Stimulated activated CD4-positive, alpha-beta T cell treated with anti-CD3 and anti-CD28 coated beads, Interleukin-1b, Interleukin-23, amount 100 ng/mL, for 1 hour (primary cell): ENCODE measurements at places on chromosomes 6 and 20.

- no peak for DNase-seq
Measured at GRCh38 chr6:141252828-141253608, 879.7 kb upstream of the GJE1 start.

- no peak for DNase-seq
Measured at GRCh38 chr6:168015009-168015408, 17.5 kb downstream of the KIF25 start.

- no peak for DNase-seq
Measured at GRCh38 chr6:128427139-128427538, 93.3 kb downstream of the PTPRK start.

DNA sequence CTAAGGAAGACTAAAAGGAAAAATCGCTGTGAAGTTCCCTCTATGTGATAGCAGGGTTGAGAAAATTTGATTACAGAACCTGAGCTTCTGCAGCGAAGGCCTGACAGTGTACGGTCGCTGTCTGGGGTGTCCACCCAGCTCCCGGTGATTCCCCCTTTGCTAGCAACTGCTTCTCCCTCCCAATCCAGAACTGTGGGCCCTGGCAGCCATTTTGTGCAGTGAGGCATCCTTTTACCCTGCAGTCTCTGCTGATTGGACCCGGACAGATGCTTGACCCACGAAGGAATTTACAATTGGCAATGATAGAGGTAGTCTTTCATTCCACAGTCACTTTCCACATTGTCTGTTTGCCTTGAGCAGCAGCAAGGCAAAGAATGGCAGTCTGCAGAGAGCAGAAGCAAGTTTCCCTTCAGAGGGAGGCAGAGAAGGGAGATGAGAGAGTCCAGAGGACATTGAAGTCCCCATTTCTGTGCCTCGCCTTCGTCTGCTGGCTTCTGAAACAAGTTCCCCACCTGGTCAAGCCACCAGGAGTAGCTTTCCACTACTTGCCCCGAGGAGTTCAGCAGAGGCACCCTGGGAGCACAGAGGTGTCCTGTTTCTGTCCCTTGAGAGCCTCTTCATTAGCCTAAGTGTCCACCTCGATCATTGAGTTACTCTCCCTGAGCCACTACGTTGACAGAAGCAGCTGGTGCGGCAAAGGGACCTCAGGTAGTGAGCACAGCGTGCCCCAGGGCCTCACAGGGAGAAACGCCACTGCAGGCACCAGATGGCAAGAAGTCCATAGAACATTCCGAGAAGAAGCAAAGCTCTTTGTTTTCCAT, 370.3 kb downstream of the NRN1 start:
- DNase-seq = no peak

- no peak for DNase-seq
Measured at GRCh38 chr6:2517855-2518473, 232.8 kb downstream of the MYLK4 start.

GRCh38 chr6:121668259-121668658, 232.8 kb downstream of the GJA1 start:
- no peak for DNase-seq

- DNase-seq = no peak
Measured at GRCh38 chr20:13865791-13866351, 81.0 kb downstream of the NDUFAF5 start.

DNA sequence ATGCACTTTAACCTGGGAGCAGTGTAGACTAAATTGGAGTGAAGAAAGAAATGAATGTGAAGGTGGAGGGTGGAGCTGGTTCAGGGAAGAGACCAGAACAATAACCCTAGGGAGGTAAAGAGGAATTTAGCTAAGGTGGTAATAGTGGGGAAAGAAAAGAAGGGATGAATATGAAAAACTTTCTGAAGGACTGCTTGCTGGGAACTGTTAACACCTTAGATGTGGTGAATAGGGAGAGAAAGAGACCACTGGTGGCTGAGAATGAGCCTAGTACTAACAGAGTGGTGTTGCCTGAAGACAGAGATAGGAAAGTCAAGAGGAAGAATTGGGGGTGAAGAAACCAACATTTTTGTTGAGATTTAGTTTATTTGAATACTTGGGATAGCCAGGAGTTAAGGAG, 78.4 kb upstream of the HS3ST5 start:
- DNase-seq = no peak

DNA sequence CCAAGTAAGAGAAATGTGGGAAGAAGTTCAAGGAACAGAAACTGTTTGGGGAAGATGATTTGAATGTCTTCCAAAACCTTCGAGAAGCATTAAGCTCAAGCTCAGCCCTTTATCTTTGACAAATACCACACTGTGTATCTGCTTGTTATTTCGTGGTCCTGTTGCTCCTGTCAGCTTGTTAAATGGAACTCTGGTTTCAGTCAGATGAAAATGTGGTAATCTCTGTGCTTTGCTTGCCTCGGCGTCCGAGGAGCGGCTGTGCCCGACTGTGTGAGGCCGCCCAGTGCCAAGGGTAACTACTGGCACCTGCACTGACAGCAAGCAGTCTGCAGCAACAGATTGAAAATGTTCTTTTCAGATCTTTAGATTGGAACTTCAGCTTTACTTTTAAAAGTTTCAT, 577.9 kb upstream of the FLRT3 start:
- DNase-seq = no peak

- no peak for DNase-seq
Measured at GRCh38 chr20:38862226-38862625, 56.7 kb downstream of the PPP1R16B start.

DNA sequence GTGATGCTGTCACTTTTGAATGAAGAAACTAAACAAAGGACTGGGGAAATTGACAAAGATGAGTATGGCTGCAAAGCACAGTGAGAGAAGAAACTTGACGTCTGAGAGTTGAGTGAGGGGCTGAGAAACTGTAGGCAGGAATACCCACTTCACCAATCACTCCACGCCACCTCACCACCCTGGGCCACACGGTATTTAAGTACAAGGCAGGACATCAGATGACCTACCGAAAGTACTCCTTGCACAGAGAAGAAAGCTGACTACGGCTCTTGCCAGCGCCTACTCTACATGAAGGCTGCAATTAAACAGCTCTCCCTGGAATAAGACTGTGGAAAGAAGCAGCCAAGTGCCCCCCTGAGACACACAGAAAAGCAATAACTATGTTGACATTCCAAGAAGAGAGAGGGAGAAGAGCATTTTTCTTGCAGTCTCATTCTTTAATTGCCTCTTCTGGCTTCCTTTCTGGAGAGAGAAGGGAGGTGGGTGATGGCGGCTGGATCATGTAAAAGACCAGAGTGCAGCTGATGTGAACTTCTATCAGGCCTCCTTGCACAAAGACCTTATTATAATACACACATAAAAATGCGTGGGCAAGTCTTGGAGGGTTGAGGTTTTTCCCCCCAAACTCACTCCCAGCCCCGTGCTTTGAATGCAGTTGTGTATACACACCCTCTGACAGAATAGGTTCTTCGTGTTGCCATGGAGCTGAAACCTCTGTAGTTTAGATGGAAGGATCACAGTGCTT, 44.6 kb downstream of the HIVEP2 start:
- DNase-seq = no peak

DNA sequence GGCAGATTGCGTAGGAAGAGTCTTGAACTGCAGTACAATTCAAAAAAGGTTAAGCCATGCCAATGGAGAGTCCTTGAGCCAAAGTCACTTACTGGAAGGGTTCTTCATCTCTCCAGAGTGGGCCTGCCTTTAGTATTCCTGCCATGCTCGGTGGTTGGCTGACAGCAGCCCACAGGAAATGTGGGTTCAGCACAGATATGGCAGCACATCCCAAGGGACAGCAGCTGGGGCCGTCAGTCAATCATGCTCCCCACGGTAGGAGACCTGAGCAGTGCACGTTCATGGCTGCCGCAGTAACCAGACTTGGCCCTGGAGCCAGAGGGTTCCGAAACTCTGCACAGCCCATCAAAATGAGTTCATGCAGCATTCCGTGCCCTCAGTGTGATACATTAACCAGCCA, 63.6 kb upstream of the SIRPA start:
- no peak for DNase-seq

- DNase-seq = no peak
Measured at GRCh38 chr6:4344317-4344899, 209.0 kb upstream of the ECI2 start.

- DNase-seq = no peak
Measured at GRCh38 chr6:13484138-13484708, 3.2 kb downstream of the GFOD1 start.

DNA sequence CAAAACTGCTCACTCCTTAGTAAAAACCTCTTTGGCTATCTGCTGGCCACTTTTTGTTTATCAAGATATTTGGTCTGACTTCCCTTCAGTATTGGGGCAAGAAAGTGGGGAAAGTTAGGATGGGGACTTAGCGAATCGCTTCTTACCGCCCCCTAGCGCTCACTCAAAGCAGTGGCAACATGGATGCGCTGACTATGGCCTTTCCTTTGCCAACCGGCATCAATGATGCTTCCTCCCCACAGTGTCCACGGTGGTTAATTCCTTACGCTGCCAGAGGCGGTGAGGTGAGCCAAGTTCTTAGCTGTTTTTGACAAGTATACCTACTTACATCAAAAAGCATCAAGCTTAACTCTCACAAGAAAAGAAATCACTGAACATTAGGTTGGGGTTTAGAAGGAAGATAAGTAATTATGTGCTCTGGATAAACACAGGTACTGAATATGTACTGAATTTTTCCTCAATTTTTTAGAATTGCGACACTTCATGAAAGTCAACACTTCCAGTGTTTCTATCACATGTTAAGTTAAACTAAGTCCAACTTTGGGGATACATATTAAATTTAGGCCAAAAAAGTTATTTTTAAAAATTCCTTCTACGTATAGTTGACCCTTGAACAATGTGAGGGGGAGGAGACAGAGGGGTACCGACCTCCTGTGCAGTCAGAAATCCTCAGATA, 86.7 kb downstream of the GMDS start:
- no peak for DNase-seq

DNA sequence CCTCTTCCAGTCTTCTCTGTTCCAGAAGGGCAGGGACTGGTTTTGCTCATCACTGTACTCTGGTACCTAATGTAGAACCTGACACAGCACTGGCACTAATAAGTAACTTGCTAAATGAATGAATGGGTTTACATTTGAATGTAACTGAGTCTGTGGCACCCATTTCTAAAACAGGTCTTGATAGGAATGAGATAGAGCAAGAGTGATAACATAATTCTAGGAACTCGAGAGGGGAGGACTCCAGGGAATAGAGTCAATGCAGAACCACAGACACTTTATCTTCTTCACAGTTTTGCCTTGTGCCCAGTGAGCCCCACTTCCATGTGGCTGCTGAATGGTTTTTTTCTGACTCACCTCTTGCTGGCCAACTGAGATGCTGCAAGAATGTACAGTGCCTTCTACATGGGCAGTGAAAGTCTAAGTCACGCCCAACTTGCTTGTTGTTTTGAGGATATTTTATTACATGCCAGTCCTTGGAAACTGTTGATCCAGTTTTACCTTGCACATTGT, 61.1 kb downstream of the TBC1D7 start:
- DNase-seq = no peak

- no peak for DNase-seq
Measured at GRCh38 chr20:37254114-37254878, 7.3 kb downstream of the GHRH start.

- DNase-seq = no peak
Measured at GRCh38 chr20:10264166-10264558, 45.5 kb downstream of the SNAP25 start.

GRCh38 chr6:46746696-46747095, at the start of gene ANKRD66:
TSS of gene ANKRD66 (plus strand) at chr6:46746933. CDS start at chr6:46751949, 5,016 bp downstream.
- no peak for DNase-seq

- no peak for DNase-seq
Measured at GRCh38 chr20:34415079-34415478, 52.0 kb downstream of the ITCH start.

GRCh38 chr20:17633221-17633849, 48.7 kb downstream of the RRBP1 start:
- DNase-seq = no peak

- no peak for DNase-seq
Measured at GRCh38 chr6:118710616-118711015, 59.2 kb upstream of the CEP85L start.

DNA sequence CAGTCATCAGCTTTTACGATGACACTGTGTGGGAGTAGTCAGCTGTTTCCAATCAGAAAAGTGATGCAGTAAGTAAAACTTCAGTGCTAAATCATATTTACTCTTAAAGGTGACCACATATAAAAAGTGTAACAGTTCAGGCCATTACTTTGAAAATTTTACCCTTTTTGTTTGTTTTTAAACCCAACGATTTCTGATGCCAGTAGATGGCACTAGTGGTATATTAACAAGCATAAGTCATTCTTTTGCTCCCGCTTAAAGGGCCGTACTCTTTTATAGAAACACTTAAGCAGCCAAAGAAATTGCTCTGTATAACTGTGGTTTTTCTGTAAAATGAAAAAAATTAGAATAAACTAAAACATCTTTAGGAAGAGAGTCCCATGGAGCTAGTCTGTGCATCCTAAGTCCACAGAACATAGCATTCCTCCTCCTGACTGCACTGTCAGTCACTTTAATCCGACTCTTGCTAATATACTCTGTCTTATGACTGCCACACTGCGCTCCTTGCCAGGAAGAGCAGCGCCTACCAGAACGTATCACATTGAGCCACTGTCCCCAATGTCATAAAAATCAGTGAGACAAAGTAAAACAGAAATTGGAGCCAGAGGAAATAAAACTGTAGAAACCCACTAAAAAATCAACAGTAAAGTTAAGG, 25.0 kb downstream of the HEBP2 start:
- no peak for DNase-seq

DNA sequence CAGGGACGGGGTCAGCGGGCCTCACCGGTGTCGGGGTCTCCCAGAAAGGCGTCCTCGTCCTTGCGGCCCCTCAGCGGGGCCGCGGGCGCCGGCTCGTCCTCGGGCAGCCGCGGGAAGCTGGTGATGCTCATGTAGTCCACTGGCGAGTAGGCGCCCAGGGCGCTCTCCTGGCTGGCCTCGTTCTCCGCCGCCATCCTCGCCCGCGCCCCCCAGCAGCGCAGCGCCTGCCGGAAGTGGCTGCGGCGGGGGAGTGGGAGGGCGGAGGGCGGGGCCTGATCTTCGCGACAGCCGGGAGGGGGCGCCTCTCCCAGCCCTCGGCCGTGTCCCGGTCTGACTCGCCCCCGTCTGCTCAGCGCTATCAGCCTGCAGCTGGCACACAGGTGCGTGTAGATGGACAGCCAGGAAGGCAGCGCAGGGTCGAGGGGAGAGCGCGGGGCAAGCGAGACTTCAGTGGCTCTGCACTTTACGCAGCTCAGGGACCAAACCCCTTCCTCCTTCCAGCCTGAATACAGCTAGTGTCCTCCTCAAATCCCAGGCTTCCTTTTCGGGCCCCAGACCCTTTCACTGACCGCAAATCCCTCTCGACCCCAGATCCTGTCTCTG, at the start of gene GGT7:
TSS of gene GGT7 (minus strand) at position 235 of the 603 bp plus-strand sequence. CDS start at position 194, 41 bp downstream.
- DNase-seq = peak; percentile 81

DNA sequence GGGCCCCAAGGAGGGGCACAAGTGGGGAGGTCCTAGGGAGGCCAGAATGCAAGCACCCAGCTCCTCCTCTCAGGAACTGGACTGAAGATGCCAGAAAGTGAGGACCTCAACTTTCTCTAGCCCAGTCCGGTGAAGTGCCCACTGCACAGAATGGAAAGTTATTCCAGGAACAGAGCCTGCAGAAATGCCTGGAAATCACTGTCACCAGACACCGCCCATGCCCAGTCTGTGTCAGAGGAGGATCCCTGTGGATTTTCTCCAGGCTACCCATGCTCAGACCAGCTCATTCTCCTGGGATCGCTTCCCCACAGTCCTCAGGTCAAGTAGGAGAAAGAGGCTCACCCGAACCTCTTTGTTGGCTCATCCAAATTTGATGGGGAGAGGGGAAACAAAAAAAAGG, 6.5 kb downstream of the PRPH2 start:
- no peak for DNase-seq
